Cardiac muscle cell (in vitro differentiated cells and primary cell): ENCODE measurements at places on chromosomes 4 and X. TPM values are rescaled to one million over a fixed set of nuclear protein-coding genes. Genes with fewer than 3 reads are reported as not detected.

The GATA1 gene
- total RNA-seq: not detected in 2 replicates

The GBA3 gene
- not detected in 2 replicates for total RNA-seq

The PCDH18 gene
- total RNA-seq: 6.6 and 9.8 TPM in 2 replicates

The CLDN34 gene
- total RNA-seq: 0.14 TPM in 1 of 2 replicates, not detected in the other

The WDR44 gene
- 15.2 and 15.9 TPM in 2 replicates for total RNA-seq

DNA sequence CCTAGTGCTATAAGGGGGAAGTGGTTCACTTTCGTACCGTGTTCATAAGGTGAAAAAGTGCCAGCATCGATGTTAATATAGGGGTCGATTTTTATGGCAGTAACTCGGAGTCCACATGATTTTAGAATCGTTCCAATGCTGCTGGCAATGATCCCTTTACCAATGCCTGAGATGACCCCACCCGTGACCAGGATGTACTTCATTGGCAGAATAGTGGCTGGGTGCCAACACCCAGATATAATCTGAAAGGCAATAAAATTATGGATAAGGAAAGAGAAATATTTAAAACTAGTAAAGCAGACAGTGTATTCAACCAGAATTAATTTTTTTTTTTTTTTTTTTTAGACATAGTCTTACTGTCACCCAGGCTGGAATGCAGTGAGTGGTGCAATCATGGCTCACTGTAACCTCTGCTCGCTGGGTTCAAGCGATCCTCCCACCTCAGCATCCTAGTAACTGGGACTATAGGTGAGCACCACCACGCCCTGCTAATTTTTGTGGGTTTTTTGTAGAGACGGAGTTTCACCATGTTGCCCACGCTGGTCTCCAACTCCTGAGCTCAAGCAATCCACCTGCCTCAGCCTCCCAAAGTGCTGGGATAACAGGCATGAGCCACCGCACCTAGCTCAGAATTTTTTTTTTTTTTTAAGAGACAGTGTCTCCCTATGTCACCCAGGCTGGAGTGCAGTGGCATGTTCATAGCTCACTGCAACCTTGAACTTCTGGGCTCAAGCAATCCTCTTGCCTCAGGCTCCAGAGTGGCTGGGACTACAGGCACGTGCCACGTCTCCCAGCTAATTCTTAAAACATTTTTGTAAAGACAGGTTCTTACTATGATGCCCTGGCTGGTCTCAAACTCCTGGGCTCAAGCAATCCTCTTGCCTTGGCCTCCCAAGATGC is 9.5 kb downstream of the CTPS2 start:
- H3K4me3 ChIP-seq: no peak overlapping the region
- peaks cover 17% of the 10 kb centered on the region for H3K36me3 ChIP-seq
- H3K27me3 ChIP-seq: no peaks in the 10 kb centered on the region
- no peaks in the 10 kb centered on the region for H3K4me1 ChIP-seq
- H3K27ac ChIP-seq: no peak overlapping the region

DNA sequence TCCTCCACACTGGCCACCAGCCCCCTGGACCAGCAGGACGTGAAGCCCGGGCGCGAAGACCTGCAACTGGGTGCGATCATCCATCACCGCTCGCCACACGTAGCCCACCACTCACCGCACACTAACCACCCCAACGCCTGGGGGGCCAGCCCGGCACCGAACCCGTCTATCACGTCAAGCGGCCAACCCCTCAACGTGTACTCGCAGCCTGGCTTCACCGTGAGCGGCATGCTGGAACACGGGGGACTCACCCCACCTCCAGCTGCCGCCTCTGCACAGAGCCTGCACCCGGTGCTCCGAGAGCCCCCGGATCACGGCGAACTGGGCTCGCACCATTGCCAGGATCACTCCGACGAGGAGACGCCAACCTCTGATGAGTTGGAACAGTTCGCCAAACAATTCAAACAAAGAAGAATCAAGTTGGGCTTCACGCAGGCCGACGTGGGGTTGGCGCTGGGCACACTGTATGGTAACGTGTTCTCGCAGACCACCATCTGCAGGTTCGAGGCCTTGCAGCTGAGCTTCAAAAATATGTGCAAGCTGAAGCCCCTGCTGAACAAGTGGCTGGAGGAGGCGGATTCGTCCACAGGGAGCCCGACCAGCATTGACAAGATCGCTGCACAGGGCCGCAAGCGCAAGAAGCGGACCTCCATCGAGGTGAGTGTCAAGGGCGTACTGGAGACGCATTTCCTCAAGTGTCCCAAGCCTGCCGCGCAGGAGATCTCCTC is 600 bp downstream of the POU3F4 start:
- H3K4me1 ChIP-seq: no peaks in the 10 kb centered on the region
- no peak for DNase-seq
- H3K27me3 ChIP-seq: peaks cover 88% of the 10 kb centered on the region
- H3K4me3 ChIP-seq: peak overlapping the region; percentile 28
- no peaks in the 10 kb centered on the region for H3K36me3 ChIP-seq

DNA sequence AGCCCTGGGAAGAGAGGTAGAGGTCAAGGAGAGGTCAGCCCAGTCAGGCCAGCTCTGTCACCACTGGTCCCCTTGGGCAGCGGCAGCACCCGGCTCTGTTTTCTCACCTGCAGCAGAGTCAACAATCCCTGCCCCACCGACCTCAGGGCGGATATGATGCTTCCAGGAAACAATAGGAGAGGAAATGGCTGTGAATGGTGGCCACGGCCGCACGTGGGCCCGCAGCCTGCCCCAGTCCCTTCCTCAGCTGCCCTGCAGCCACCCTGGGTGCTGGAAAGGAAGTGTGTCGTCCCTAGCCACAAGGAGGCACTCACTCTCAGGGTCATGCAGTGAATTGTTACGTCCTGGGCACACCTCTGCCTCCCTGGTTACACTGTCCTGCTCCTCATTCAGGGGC is 92.5 kb upstream of the ENPP6 start:
- H3K27ac ChIP-seq: no peak overlapping the region
- H3K4me1 ChIP-seq: no peaks in the 10 kb centered on the region
- no peak overlapping the region for H3K4me3 ChIP-seq

- no peaks in the 10 kb centered on the region for H3K4me1 ChIP-seq
- DNase-seq: no peak
Observed at GRCh38 chrX:133854290-133854689, 131.1 kb downstream of the GPC3 start.

- H3K4me1 ChIP-seq: peaks cover 13% of the 10 kb centered on the region
- no peaks in the 10 kb centered on the region for H3K27me3 ChIP-seq
- H3K27ac ChIP-seq: peak overlapping the region; percentile 86
- DNase-seq: no peak
Observed at GRCh38 chr4:15478724-15479088, 9.0 kb downstream of the CC2D2A start.

GRCh38 chr4:130985371-130985770 is 1889.4 kb downstream of the C4orf33 start:
- H3K4me1 ChIP-seq: no peaks in the 10 kb centered on the region
- no peak for DNase-seq
- no peaks in the 10 kb centered on the region for H3K27me3 ChIP-seq
- no peak overlapping the region for H3K27ac ChIP-seq
- no peaks in the 10 kb centered on the region for H3K36me3 ChIP-seq

DNA sequence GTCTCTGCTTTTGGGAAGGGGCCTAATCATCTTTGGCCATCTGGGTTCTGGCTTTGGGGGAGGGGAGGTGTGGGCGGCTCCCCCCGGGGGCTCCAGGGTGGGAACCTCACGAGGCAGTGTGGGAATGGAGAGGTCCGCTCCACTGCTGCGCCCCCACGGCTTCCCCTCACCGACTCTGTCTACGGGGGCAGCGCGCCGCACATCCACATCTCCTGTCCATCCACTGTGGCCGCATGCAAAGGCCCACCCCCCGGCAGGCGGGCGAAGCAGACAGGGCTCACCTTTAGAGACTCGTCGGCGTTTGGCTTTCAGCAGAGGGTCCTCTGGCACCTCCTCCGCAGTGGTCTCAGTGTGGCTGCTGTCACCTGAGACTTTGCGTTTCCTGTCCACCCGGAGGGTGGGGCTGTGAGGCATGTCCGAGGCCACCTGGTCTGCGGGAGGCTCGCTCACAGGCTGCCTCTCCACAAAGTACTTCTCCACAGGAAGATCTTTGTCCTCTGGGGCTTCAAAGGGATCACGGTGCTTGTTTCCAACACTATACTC is 33.6 kb downstream of the BCOR start:
- no peaks in the 10 kb centered on the region for H3K4me1 ChIP-seq
- peaks cover 39% of the 10 kb centered on the region for H3K36me3 ChIP-seq
- no peak overlapping the region for H3K27ac ChIP-seq
- H3K4me3 ChIP-seq: no peak overlapping the region
- no peak for DNase-seq

DNA sequence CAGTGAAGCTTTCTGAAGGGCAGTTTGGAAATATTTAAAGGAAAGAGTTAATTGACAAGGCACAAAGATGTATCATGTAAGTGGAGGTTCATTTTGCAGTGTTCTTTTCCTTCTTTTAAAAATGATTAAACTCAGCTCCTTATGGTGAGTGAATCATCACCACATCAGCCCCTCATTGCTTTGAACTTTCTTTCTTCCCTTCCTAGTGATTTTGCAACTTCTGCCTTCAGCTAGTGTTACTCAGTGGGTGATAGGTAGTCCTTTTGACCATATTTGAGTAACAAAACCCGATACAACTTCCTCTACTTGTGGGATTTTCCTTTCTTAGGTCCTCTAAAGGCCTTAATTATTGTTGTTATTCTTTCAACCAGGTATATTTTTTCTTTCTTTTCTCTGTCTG is 8.2 kb downstream of the ZCCHC4 start:
- H3K4me3 ChIP-seq: no peak overlapping the region
- peaks cover 6% of the 10 kb centered on the region for H3K36me3 ChIP-seq
- H3K27ac ChIP-seq: no peak overlapping the region
- peak; percentile 81 for DNase-seq
- no peaks in the 10 kb centered on the region for H3K27me3 ChIP-seq
- H3K4me1 ChIP-seq: no peaks in the 10 kb centered on the region

DNA sequence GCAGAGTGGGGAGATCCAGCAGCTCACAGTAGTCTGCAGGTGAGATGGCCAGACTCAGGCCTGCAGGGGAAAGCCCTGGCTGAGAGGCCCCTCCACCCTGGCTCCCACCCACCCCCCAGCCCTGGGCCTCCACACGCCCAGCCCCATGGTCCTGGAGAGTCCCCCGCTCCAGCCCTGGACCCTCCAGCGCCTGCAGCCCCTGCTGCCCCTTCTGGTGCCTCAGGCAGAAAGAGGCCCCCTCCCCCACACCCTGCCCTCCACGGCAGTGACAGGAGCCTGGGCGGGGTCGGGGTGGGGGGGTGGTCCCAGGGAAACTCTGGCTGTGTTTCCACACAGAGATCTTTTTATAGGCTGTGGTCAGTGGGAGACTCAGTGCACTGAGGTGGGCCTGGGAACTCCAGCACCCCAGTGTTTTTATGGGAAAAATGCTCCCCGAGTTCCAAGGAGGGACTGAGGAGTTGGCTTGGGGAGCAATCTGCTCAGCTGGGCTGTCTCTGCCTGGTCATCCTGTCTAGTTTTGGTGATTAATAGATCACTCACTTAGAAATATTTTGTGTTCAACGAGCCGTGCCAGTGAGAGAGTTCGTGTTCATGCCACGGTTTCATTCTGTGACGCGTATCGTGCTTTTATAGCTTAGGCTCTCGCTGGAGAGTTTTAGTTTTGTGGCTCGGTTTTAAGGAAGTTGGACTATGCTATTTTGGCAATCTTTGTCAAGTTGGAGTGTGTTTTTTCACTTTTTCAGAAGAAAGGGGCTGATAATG is 53.1 kb upstream of the HGFAC start:
- no peaks in the 10 kb centered on the region for H3K36me3 ChIP-seq
- H3K4me1 ChIP-seq: peaks cover 57% of the 10 kb centered on the region
- H3K27ac ChIP-seq: peak overlapping the region; percentile 88
- DNase-seq: peak; percentile 78
- H3K4me3 ChIP-seq: no peak overlapping the region

GRCh38 chr4:153787061-153787560 is 1.8 kb downstream of the SFRP2 start:
- no peak overlapping the region for H3K27ac ChIP-seq
- no peaks in the 10 kb centered on the region for H3K4me1 ChIP-seq
- peaks cover 59% of the 10 kb centered on the region for H3K27me3 ChIP-seq
- H3K4me3 ChIP-seq: no peak overlapping the region
- DNase-seq: no peak
- no peaks in the 10 kb centered on the region for H3K36me3 ChIP-seq

DNA sequence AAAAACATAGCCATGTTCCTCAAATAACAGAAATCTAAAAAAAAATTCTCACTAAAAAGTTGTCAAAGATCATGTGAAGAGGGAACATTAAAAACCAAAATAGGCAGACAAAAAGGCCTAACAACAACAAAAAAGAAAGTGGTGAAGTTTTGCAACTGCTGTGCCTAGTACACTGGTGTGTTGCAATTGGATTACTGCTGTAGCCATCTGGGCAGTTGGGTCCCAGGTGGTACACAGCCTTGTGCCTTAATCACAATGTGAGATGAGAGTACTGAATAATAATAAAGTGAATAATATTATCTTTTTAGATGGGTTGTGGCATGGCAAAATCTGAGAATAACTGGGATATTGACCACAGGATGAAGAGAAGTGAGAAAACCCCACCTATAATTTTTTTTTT is 12.0 kb downstream of the C4orf54 start:
- no peaks in the 10 kb centered on the region for H3K27me3 ChIP-seq
- H3K36me3 ChIP-seq: no peaks in the 10 kb centered on the region
- peaks cover 39% of the 10 kb centered on the region for H3K4me1 ChIP-seq
- no peak for DNase-seq
- H3K4me3 ChIP-seq: no peak overlapping the region
